Muscle of leg (tissue), 16 donors: ENCODE measurements at places on chromosomes 16 and 17. TPM values are rescaled to one million over a fixed set of nuclear protein-coding genes. Genes with fewer than 3 reads are reported as not detected.

The KRT39 gene
- 3.8 TPM for total RNA-seq

The LGALS9B gene
- total RNA-seq, result not detected

The C16orf89 gene
- not detected for total RNA-seq

The ADAD2 gene
- 0.40 TPM for total RNA-seq

The KRTAP4-1 gene
- not detected for total RNA-seq

The OR1A1 gene
- total RNA-seq, result not detected

The TP53TG3B gene
- not detected for total RNA-seq

The CHMP1A gene
- 38.9 TPM for total RNA-seq

The SPAG7 gene
- 77.7 TPM for total RNA-seq

The ABCC12 gene
- total RNA-seq, result 0.22 TPM

The CDT1 gene
- total RNA-seq, result 2.7 TPM

The EPOP gene
- total RNA-seq, result 0.31 TPM

The TTLL6 gene
- total RNA-seq, result not detected

The BCAR1 gene
- 33.4 TPM for total RNA-seq

The CARD14 gene
- 0.27 TPM for total RNA-seq

DNA sequence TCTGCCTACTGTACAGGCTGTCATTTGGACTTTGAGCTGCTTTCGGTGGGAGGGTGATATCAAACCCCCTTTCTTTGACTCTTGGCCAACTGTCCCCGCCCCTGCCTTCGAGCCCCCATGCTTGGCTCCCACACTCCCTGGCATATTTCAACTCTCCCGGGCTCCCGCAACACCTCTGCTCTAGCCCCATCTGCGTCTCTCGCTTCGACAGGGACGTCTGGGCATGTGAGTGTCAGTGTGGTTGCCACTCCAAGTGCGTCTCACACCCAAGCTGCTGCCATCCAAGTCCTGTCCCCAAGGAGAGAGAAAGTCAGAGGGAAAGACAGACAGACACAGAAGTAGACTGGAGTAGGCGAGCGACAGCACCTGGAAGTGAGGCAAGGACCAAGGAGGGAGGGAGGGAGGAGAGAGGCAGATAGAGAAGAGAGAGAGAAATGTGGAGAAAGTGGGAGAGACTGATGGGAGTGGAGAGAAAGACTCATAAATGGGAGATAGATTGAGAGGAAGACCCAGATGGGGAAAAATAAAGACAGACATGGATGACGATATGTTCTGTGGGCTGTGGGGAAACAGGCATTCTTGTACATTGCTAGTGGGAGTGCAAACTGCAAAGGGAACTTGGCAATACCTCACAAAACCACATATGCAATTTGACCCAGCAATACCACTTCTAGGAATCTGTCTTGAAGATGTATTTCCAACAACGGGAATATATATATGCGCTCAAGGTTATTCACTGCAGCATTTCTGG is 11.8 kb downstream of the STARD3 start:
- no peak for DNase-seq

DNA sequence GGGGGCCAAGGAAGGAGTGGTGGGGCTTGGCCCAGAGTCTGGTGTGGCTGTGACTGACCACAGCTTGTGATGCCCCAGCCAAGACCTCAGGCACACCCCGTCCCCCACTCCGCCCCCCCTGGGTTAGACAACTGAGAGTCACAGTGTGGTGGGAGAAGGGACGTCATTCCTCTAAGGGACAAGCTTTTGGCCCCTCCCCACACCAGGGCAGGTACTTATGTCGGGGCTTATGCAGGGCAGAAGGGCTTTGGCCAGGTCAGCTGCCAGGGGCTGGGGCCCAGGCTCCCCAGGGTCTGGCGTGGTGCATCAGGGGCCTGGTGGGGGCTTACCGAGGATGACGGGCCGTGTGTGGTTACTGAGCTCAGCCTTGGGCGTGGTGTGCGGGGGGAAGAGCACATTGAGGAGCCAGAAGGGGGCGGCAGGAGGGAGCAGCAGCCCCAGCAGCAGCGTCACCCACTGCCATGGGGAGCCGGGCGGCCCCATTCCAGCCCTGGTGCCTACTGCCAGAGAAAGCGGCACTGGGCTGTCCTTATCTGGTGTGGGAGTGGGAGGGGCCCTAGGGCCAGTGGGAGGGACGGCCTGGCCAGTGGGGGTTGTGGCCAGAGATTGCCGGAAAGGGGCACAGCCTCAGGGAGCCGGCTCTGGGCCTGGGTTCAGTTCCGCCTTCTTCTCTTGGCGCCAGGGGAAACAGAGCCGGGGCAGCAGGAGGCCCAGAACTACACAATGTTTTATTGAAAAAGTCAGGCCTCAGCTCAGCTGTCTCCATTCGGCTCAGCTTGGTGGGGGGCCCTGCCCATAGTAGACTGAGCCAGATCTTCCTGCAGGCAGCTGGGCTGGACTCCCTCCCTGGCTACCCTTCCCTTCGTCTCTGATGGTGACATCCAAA is at the start of gene LCAT:
LCAT (minus strand) TSS at position 502 of the 886 bp plus-strand sequence; CDS start at position 483, 19 bp downstream.
- peak; percentile 80 for DNase-seq

GRCh38 chr16:1791256-1791942 is 2.1 kb downstream of the IGFALS start:
- DNase-seq, result no peak

DNA sequence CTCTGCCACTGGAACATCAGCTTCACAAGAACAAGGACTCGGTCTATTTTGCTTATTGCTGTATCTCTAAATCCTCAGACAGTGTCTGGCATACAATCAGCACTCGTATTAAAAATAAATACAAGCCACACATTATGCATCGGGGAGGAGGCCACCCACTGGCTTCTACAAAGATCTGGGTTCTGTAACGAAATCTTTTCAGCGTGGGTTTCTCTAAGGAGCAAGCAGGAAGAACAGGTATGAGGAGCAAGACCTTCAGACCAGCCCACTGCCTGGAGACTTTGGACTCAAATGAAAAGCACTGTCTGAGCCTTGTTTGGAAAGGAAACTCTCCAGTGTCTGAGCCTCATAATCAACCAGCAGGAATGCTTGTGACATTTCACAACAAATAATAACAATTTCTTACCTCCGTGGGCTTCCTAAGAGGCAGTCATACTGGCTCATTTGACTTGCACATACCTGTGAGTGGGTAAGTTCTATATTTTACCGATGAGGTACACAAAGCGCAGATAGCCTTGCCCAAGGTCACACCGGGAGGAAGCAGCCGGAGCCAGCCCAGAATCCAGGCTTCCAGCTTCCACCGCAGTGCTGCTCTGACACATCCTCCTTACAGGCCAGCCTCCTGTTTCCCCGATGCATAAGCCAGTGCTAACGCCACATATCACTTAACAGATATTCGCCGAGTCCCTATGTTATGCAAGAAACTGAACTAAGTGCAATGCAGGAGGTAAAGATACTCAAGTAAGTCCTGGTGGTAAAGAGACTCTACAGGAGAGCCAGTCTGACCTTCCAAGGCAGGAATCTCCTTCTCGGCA is 118.6 kb upstream of the TNRC6C start:
- no peak for DNase-seq

DNA sequence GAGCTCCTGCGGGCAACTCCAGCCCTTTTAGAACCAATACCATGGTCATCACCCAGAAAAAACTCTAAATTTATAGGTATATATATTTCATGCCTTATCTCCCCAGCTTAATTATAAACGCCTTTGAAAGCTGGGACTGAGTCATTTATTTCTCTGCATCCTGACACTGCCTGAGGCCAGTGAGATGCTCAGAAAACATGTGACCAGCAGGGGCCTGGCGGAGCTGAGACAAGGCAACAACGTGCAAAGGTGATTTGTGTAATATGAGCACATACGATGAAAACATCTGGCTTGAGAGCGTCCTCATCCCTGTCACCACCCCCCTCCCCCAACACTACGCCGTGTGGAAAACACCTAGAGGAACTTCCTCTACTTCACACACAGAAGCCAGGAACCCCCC is 22.7 kb downstream of the NXN start:
- DNase-seq, result no peak

DNA sequence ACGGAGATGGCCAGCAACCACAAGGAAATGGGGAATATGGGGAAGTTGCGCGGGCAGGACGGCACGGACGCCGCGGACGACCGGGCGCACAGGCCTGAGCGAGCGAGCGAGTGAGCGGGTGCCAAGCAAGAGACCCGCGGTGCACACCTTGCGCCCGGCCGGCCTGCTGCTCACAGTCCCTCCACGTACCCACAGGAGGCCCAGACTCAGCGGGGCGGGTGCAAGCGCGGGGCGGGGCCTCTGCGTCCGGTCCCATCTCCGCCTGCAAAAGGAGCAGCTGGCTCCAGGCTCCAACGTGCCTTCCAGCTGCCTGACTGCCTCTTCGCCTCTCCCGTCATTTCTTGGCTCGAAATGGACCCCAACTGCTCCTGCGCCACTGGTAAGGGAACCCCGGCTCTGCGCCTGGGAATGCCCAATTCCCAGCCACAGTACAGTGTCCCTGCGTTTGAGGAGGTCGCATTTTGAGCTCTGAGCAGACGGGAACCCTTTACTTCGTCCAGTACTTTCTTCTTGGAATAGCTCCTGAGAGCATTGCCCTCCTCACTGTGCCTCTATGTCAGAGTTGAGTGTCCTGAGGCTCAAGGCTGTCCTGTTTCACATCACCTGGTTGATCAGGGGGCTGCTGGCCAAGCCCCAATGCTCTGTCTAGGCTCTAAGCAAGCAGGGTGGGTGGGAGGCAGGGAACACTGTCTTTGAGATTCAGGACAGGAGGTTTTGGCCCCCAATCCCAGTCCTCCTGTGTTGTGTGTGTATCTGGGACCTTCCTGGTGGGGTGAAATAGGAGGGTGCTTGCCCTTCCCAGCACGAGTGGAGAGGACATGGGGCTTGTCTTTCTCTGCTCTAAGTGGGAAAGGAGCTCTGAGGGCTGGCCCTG is 8.1 kb upstream of the MT1E start:
- peak; percentile 89 for DNase-seq

GRCh38 chr16:8905168-8905762 is 23.1 kb downstream of the LITAFD start:
- no peak for DNase-seq

- DNase-seq, result peak; percentile 52
Observed at GRCh38 chr17:8469964-8470363, 34.3 kb downstream of the NDEL1 start.

DNA sequence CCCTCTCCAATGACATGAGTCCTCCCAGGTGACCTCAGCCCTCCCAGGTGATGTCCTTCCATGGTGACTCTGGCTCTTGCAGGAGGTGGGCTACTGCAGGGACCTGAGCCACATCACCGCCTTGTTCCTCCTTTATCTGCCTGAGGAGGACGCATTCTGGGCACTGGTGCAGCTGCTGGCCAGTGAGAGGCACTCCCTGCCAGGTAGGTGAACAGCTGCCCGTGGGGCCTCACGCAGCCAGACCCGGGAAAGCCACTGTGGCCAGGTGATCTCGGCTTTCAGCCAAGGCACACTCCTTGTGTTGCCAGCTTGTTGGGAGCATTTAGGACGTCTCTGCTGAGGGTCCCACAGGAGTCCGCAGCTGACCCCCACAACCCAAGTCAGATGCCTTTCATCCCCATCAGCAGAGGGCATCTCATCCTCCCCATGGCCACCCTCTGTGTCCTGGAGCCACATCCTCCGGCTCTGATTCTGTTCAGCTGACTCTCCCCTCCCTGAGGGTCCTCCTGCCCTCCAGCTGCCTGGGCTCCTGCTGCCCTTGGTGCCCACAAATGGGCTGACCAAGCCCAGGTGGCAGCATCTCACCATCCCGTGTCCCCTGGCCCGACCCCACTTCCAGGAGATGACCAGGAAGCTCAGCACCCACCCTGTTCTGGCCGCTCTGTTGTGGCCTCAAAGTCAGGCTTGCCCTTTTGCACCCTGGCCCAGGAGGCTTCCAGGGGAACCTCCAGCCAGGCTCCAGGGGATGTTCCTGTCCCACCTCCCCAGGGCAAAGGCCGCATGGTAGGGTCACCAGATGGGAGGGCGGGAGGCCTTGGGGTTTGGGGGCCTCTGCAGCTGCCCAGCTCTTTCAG is 20.1 kb downstream of the USP6 start:
- DNase-seq, result no peak

DNA sequence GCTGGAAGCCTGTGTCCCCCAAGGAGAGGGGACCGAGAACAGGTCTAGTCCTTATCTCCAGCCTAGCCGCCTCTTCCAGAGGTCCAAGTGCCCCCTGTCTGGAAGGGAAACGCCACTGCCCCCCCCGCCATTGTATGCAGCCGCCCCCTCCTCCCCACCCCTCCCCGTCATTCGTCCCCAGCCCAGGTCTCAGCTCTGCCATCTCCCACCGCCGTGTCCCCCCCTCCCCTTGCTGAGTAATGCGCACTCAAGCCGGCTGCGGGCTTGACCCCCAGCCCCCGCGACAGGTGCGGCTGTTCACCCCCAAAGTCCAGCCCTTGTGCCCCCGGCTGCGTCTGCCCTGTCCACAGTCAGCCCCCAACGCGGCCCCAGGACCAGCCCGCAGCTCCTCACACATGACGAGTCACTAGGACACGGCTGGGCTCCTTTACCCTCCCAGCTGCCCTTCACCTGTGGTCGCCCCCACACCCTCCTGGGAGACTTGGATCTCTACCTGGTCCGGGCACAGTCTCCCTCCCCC is 622 bp downstream of the GPRC5B start:
- peak; percentile 52 for DNase-seq

- DNase-seq, result no peak
Observed at GRCh38 chr17:12195418-12195817, 174.7 kb downstream of the MAP2K4 start.

- DNase-seq, result no peak
Observed at GRCh38 chr16:48182979-48183537, 27.3 kb upstream of the ABCC12 start.

GRCh38 chr17:39199820-39200069 is 338 bp upstream of the RPL19 start:
- DNase-seq, result peak; percentile 97

- DNase-seq, result no peak
Observed at GRCh38 chr16:85767531-85767930, 16.6 kb upstream of the C16orf74 start.

- DNase-seq, result peak; percentile 69
Observed at GRCh38 chr16:86034421-86034919, 135.5 kb downstream of the IRF8 start.

- DNase-seq, result peak; percentile 84
Observed at GRCh38 chr17:62618647-62619416, 8.6 kb upstream of the MRC2 start.

- peak; percentile 48 for DNase-seq
Observed at GRCh38 chr17:27609611-27610303, 21.2 kb upstream of the LGALS9 start.

- DNase-seq, result no peak
Observed at GRCh38 chr16:86763819-86764218, 185.5 kb downstream of the FOXL1 start.

DNA sequence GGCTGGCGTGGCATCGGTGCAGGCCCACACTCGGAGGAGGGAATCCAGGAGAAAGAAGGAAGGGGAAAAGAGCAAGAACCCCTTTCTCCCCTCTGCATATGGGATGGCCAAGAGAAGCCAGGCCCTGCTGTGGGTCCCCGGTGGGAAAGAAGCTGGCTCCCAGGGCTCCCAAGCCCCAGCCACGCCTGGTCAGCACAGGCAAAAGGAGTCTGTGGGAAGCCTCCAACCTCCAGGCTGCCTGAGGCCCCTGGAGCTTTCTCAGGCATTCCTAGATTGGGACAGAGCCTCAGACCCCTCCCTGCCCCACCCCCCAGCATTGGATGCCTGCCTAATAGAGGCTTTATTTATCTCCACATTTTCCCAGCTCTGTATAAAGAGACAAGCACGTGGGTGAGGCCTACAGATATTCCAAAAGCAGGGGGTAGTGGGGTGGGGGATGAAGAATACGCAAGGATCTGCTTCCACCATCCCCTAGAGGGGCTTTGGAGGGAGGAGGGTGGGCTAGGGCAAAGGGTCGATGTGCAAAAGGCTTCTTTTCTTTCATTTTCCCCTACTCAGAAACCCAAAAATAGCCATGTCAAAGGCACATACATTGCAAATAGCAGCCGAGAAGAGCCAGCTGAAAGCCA is 56.4 kb downstream of the MPRIP start:
- DNase-seq, result peak; percentile 93
